Central memory CD8-positive, alpha-beta T cell (primary cell): ENCODE measurements at places on chromosomes 4 and X.

DNA sequence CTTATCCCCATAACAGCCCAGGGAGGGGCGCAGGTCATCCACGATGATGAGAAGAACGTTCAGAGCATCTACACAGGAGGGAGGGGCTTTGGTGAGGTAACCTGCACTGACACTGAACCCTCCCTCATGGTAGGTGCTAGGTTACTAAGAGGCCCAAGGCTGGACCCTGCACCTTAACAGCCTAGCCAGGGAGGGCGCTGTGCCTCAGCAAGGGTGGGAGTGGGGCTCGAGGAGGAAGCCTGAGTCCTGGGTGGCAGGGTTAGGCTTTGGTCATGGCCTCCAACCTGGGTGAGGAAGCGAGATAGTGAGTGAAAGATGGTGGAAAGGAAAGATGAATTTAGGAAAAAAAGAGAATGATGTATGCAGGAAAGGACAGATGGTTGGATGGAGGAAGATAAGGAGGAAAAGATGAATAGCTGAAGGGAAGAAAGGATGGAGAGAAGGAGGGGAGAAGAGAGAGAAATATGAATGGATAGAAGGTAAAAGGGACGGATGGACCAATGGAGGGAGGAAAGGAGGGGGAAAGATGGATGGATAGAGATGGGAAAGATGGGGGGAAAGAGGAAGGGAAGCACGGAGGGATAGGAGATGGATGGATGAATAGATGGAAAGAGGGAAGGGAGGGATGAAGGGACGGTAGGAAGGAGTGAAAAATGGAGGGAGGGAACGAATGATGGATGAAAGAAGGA, 736 bp downstream of the IDS start:
- no peaks in the 10 kb centered on the region for H3K27me3 ChIP-seq
- DNase-seq, result peak; percentile 75
- peak overlapping the region; percentile 99 for H3K4me3 ChIP-seq
- peaks cover 29% of the 10 kb centered on the region for H3K4me1 ChIP-seq
- peaks cover 58% of the 10 kb centered on the region for H3K36me3 ChIP-seq

- no peak for DNase-seq
- H3K4me3 ChIP-seq, result no peak overlapping the region
- H3K27me3 ChIP-seq, result no peaks in the 10 kb centered on the region
- no peaks in the 10 kb centered on the region for H3K4me1 ChIP-seq
Measured at GRCh38 chr4:128565565-128566186, 243.8 kb upstream of the JADE1 start.

DNA sequence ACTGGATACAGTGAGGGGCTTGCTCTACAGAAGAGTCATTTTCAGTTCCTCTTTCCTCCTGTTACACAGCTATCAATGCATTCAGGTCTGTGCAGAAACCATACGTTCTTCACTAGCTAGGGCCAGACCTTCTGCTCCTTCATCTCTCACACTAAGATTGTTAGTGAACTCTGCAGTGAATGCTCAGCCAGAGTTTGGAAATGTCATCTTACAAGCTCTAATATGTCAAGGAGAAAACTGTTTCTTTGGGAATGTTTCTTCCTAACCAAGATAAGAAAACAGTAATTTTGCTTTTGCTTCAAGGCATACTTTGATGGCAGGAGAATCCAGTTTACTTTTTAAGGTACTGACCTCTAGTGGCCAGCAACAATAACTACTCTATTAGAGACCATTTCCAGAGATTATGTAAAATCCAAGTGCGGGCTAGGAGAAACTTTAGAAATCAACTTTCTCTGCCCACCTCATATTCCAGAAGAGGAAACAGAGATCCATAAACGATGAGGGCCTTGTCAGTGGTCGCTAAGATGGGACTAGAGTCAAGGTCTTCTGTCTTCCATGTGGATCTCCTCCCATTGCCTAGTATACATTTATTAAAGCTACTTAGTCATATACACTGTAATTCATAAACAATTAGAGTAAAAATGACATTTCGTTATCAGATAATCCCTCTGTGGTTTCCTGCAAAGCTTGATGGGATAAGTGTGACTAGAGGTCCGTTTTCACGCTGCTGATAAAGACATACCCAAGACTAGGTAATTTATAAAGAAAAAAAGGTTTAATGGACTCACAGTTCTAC, 12.1 kb upstream of the CC2D2A start:
- DNase-seq, result no peak
- H3K27ac ChIP-seq, result no peak overlapping the region
- H3K27me3 ChIP-seq, result peaks cover 8% of the 10 kb centered on the region
- no peak overlapping the region for H3K4me3 ChIP-seq

- H3K4me1 ChIP-seq, result no peaks in the 10 kb centered on the region
- H3K36me3 ChIP-seq, result no peaks in the 10 kb centered on the region
- no peak overlapping the region for H3K4me3 ChIP-seq
- no peak for DNase-seq
- H3K27ac ChIP-seq, result no peak overlapping the region
Measured at GRCh38 chrX:29926056-29926455, 289.3 kb upstream of the MAGEB2 start.

DNA sequence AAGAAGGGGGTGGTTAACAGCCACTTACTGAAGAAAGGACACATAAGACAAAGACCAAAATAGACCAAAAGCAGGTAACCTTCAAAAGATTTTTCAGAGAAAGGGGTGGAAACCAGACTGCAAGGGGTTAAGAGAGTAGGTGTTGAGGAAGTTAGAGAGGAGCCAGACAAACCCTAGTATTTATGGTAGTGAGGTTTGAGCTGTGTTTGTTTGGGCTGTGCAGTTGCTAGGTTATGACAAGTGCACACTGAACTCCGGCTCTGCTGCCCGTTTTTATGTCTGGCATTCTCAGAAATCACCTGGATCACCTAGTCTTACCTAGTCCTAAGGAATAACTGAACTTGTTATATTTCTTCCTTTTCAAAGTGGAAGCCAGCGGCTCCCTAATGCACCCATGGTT, 22.9 kb upstream of the G3BP2 start:
- peaks cover 19% of the 10 kb centered on the region for H3K4me1 ChIP-seq
- no peak overlapping the region for H3K4me3 ChIP-seq
- no peak overlapping the region for H3K27ac ChIP-seq
- no peaks in the 10 kb centered on the region for H3K36me3 ChIP-seq
- H3K27me3 ChIP-seq, result no peaks in the 10 kb centered on the region

- H3K36me3 ChIP-seq, result no peaks in the 10 kb centered on the region
- no peak for DNase-seq
- H3K4me3 ChIP-seq, result no peak overlapping the region
- H3K4me1 ChIP-seq, result no peaks in the 10 kb centered on the region
- no peak overlapping the region for H3K27ac ChIP-seq
- H3K27me3 ChIP-seq, result no peaks in the 10 kb centered on the region
Measured at GRCh38 chr4:79267671-79268070, 58.2 kb downstream of the NAA11 start.

DNA sequence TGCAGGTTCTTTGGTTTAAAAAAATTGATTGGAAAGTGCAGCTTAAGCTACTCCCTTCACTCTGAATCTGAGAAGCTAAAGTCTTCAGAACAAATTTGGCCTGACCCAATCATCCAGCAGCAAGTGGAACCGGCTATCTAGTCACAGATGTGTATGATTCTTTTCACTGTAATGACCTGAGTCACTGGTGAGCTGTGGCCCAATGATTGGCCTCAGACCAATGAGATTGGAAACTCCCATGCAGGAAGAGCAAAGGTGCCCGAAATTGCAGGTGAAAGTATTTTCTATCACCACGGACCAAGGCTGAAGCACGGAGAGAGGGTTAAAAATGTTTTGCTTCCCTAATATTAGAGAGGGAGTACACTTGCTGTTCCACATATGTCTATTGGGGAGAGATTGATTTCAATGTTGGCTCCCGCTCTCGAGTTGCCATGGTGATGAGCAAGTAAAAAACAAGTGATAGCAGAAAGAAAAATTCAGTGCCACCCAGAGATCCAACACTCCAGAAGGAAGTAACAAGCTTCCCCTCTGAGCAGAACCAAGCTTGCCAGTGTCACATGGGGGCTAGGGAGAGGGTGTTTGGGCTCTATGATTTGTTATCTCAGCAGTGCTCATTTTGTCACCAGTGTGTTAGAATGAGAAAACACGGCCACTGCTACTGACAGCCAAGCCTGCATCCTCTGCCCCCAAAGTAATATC, 11.2 kb downstream of the RIPPLY1 start:
- peaks cover 16% of the 10 kb centered on the region for H3K27me3 ChIP-seq
- no peak overlapping the region for H3K27ac ChIP-seq
- no peak for DNase-seq
- H3K36me3 ChIP-seq, result no peaks in the 10 kb centered on the region
- H3K4me1 ChIP-seq, result no peaks in the 10 kb centered on the region

- DNase-seq, result no peak
- H3K27ac ChIP-seq, result no peak overlapping the region
- no peak overlapping the region for H3K4me3 ChIP-seq
- H3K27me3 ChIP-seq, result no peaks in the 10 kb centered on the region
Measured at GRCh38 chr4:85050736-85051135, 84.2 kb upstream of the WDFY3 start.

DNA sequence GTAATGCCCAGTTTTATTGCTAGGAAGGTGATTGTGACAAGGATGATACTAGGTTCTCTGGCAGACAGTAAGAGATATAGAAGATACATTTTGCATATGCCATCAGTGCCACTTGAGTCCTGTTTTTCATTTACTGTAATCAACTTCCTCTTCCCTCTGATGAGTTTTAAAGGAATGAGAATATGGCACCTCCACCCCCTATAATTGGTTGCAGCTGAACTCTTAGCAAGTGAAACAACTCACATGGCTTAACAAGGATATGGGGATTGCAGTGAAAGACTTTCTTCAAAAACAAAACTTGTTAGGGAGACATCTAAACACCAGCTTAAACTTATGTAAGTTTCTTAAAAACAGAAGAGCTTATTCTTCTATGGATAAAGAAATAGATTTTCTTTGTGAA, 90.0 kb downstream of the AREG start:
- no peak overlapping the region for H3K4me3 ChIP-seq
- peaks cover 42% of the 10 kb centered on the region for H3K27me3 ChIP-seq
- no peak overlapping the region for H3K27ac ChIP-seq
- no peaks in the 10 kb centered on the region for H3K4me1 ChIP-seq
- no peaks in the 10 kb centered on the region for H3K36me3 ChIP-seq

- H3K36me3 ChIP-seq, result no peaks in the 10 kb centered on the region
- no peak overlapping the region for H3K4me3 ChIP-seq
- H3K4me1 ChIP-seq, result no peaks in the 10 kb centered on the region
- no peak for DNase-seq
Measured at GRCh38 chrX:27884654-27885053, 76.9 kb downstream of the MAGEB10 start.

DNA sequence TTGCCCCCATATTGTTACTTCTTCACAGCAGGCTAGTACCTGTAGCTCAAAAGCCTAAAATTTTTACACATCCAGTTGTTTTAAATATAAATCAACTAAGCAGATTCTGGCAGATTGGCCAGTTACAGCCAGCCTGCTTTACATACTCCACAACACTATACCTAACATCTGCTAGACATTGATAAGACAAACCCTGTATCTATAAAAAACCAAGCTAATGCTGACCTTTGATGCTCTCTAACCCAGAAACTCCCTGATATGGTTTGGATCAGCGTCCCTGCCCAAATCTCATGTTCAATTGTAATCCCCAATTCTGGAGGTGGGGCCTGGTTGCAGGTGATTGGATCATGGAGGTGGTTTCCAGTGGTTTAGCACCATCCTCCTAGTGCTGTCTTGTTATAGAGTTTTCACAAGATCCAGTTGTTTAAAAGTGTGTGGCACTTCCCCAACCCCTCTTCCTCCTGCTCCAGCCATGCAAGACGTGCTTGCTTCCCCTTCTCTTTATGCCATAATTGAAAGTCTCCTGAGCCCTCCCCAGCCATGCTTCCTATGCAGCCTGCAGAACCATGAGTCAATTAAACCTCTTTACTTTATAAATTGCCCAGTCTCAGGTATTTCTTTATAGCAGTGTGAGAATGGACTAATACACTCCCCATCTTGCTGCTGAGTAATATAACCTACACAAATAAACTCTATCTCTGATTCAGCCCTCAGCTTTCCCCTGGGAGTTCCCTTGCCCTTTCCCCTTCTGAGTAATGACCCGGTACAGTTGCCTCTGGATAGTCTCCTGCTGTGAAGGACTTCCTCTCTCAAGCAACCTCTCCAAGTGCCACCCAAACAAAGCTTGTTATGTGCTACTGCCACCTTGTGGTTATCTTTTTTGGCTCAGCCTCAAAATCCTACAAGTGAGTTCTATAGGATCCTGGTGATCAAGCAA, 39.6 kb downstream of the ZCCHC13 start:
- H3K27me3 ChIP-seq, result no peaks in the 10 kb centered on the region
- peak; percentile 16 for DNase-seq
- no peak overlapping the region for H3K4me3 ChIP-seq
- peaks cover 7% of the 10 kb centered on the region for H3K4me1 ChIP-seq

DNA sequence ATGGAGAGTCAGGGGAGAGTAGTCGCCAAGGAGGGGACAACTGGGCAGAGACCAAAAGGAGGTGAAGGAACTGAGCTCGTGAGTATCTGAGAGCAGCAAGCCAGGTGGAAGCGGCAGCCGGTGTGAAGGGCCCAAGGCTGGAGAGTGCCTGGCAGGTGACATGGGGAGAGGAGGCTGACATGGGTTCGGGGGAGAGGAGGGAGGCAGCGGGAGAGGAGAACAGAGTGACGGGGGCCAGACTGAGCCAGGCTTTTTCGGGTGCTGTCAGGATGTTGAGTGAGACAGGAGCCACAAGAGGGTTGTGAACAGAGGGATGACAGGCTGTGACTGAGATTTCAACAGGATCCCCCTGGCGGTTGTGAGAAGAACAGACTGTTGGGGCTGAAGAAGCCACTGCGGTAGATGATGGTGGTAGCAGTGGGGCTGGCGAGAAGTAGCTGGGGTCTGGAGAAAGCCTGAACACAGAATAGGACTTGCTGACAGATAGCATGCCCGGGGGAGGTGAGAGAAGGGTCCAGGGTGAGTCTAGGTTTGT, 5.7 kb downstream of the ELK1 start:
- H3K4me3 ChIP-seq, result no peak overlapping the region
- H3K27me3 ChIP-seq, result no peaks in the 10 kb centered on the region
- peaks cover 32% of the 10 kb centered on the region for H3K36me3 ChIP-seq
- H3K4me1 ChIP-seq, result peaks cover 32% of the 10 kb centered on the region
- no peak for DNase-seq
- H3K27ac ChIP-seq, result no peak overlapping the region

GRCh38 chr4:4420421-4420820, 33.5 kb downstream of the NSG1 start:
- no peaks in the 10 kb centered on the region for H3K27me3 ChIP-seq
- DNase-seq, result no peak
- peaks cover 43% of the 10 kb centered on the region for H3K36me3 ChIP-seq
- H3K27ac ChIP-seq, result no peak overlapping the region
